ENCODE measurements at places on chromosomes 3 and 15. TPM values are rescaled to one million over a fixed set of nuclear protein-coding genes. Genes with fewer than 3 reads are reported as not detected.
A peak's percentile ranks its signal among the peaks of the same experiment; 100 is the strongest.

GRCh38 chr15:62474021-62474770, 309.1 kb upstream of the C2CD4B start:
- H3K4me3 ChIP-seq = no peak overlapping the region
- no peaks in the 10 kb centered on the region for H3K36me3 ChIP-seq
- H3K27ac ChIP-seq = no peak overlapping the region
- no peaks in the 10 kb centered on the region for H3K27me3 ChIP-seq
- no peak for DNase-seq

DNA sequence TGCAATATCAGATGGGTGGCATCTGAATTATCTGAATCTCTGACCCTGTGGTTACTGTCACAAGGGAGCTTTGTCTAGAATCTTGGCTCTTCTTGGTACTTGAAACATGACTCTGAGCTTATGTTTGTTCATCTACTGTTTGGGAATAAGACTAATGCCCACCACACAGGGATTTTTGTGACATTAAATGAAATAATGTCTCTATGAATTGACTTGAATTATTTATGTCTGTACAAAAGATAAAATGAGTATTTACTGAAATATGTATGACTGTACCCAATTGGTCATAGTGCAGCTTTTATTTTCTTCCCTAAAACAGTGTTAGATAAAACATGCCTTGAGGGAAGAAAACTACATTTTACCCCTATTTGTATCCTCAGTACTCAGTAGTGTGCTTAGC, 87.9 kb upstream of the ZPLD1 start:
- no peaks in the 10 kb centered on the region for H3K36me3 ChIP-seq
- no peaks in the 10 kb centered on the region for H3K27me3 ChIP-seq
- no peaks in the 10 kb centered on the region for H3K4me1 ChIP-seq
- H3K27ac ChIP-seq = no peak overlapping the region
- H3K4me3 ChIP-seq = no peak overlapping the region

DNA sequence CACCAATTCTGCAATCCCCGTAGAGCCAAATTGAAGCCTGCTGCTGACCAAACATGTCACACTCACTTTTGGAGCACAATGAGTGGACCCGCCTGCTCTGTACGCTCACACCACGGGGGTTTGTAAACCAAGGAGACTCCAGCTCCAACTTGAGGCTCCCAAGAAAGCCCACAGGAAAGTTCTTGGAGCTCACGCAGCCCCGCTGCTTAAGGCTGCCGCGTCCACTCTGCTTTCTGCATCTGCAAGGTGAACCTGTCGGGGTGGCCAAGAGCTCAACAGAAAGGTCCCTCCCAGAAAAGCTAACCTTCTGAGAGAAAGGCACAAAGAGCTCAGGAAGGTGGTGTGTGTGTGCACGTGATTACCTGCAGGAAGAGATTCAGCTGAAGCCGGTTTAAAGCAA, 94.9 kb downstream of the PCSK6 start:
- DNase-seq = no peak
- H3K4me3 ChIP-seq = no peak overlapping the region
- H3K4me1 ChIP-seq = no peaks in the 10 kb centered on the region
- H3K27ac ChIP-seq = no peak overlapping the region

The TNFSF10 gene
- 128 TPM for total RNA-seq

The BCHE gene
- 5.3 TPM for total RNA-seq

The MYL3 gene
- not detected for total RNA-seq

The VPS13C gene
- 24.6 TPM for total RNA-seq

- H3K4me3 ChIP-seq = no peak overlapping the region
- H3K27ac ChIP-seq = no peak overlapping the region
- DNase-seq = no peak
- no peaks in the 10 kb centered on the region for H3K4me1 ChIP-seq
- H3K27me3 ChIP-seq = no peaks in the 10 kb centered on the region
These were observed 21.6 kb downstream of the CHAC1 start for GRCh38 chr15:40974879-40975278.

- no peak overlapping the region for H3K27ac ChIP-seq
- no peak overlapping the region for H3K4me3 ChIP-seq
- H3K4me1 ChIP-seq = peaks cover 30% of the 10 kb centered on the region
- H3K27me3 ChIP-seq = no peaks in the 10 kb centered on the region
- DNase-seq = no peak
These were observed 1.8 kb upstream of the FAN1 start for GRCh38 chr15:30901889-30902288.

DNA sequence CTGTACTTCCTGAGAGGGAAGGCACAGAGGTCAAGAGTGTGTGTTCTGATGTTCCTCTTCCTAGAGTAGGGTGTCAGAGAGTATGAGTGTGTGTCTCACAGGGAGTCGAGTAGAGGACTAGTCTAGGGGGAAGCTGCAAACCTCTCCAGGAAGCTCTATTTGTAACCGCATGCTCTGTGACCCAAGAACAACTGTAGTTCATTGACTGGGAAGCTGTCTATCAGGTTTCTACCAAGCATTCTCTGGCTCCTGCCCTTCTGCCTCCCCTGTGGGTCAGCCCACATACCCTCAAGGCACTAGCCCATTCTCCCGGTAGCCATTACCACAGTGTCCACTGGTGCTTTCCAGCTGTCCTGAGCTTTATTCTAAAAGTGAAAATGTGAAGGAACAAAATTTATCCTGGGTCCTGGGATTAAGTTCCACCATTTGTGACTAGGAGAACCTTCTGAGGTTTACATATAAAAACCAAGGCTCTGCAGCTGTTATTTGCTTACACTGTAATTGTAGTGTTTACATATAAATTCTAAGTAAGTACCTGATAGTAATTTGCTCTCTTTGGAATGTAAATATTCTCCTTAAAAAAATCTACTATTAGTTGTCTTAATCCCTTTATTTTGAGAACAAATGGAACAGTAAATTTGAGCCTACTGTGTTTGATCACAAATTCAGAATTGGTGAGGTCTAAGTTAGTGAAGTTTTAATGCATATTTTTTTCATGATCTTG, 40.7 kb downstream of the MYRIP start:
- no peaks in the 10 kb centered on the region for H3K27me3 ChIP-seq
- no peak overlapping the region for H3K27ac ChIP-seq
- H3K36me3 ChIP-seq = no peaks in the 10 kb centered on the region
- H3K4me3 ChIP-seq = no peak overlapping the region
- H3K4me1 ChIP-seq = no peaks in the 10 kb centered on the region

- H3K27ac ChIP-seq = peak overlapping the region; percentile 70
- H3K4me1 ChIP-seq = no peaks in the 10 kb centered on the region
- H3K27me3 ChIP-seq = no peaks in the 10 kb centered on the region
- H3K4me3 ChIP-seq = no peak overlapping the region
These were observed 56.5 kb downstream of the ATP13A4 start for GRCh38 chr3:193498215-193498614.

DNA sequence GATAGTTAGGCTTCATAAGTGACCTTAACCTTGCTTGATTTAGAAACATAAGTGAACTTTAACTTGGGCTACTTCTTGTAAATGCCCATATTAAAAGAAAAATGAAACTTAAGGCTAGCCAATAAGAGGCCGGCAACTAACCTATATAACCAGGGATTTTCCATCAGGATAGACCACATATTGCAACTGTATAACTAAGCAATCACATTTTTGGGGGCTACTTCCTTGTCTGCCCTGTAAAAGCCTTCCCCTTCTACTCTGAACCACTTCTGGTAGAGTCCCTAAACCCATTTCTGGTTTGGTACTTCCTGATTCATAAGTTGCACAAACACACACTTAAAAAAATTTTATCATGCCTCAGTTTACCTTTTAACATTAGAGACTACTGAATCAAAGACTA, 150.9 kb upstream of the UBE2E2 start:
- no peak overlapping the region for H3K27ac ChIP-seq
- DNase-seq = no peak
- H3K27me3 ChIP-seq = no peaks in the 10 kb centered on the region
- H3K4me3 ChIP-seq = no peak overlapping the region
- H3K4me1 ChIP-seq = no peaks in the 10 kb centered on the region
- no peaks in the 10 kb centered on the region for H3K36me3 ChIP-seq

GRCh38 chr3:39724233-39724846, 85.1 kb upstream of the MYRIP start:
- H3K4me3 ChIP-seq = no peak overlapping the region
- DNase-seq = no peak
- H3K27me3 ChIP-seq = no peaks in the 10 kb centered on the region
- H3K27ac ChIP-seq = no peak overlapping the region
- no peaks in the 10 kb centered on the region for H3K4me1 ChIP-seq

The A4GNT gene
- not detected for total RNA-seq

- no peaks in the 10 kb centered on the region for H3K4me1 ChIP-seq
- no peak overlapping the region for H3K4me3 ChIP-seq
These were observed 12.5 kb downstream of the XYLB start for GRCh38 chr3:38359038-38359437.

DNA sequence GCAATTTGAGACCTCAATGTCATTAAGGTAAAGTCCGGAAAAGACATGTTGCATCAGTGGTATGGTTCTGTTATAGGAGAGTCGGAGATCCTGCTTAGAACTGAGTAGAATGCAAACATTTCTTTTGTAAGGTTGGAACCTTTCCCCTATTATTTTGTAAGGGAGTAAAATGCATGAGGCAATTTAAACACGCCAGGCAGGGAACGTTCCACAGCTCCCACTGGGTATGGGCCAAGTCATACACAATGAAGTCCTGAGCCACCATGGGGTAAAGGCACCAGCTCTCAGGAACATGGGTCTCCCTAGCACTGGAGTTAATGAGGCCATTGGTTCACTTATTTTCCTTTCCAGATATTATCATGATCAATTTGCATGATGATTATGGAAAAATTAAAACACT, 116.6 kb upstream of the NR2F2 start:
- no peak overlapping the region for H3K4me3 ChIP-seq
- H3K4me1 ChIP-seq = peaks cover 3% of the 10 kb centered on the region
- H3K36me3 ChIP-seq = no peaks in the 10 kb centered on the region

GRCh38 chr3:88807491-88808105, 299.8 kb upstream of the EPHA3 start:
- no peaks in the 10 kb centered on the region for H3K36me3 ChIP-seq
- no peaks in the 10 kb centered on the region for H3K4me1 ChIP-seq
- H3K27me3 ChIP-seq = no peaks in the 10 kb centered on the region
- no peak for DNase-seq

The LRRC15 gene
- not detected for total RNA-seq

The SI gene
- total RNA-seq = not detected

GRCh38 chr3:185726254-185726967, 98.4 kb downstream of the IGF2BP2 start:
- no peaks in the 10 kb centered on the region for H3K27me3 ChIP-seq
- no peaks in the 10 kb centered on the region for H3K36me3 ChIP-seq
- no peak for DNase-seq
- no peak overlapping the region for H3K4me3 ChIP-seq
- peaks cover 29% of the 10 kb centered on the region for H3K4me1 ChIP-seq

DNA sequence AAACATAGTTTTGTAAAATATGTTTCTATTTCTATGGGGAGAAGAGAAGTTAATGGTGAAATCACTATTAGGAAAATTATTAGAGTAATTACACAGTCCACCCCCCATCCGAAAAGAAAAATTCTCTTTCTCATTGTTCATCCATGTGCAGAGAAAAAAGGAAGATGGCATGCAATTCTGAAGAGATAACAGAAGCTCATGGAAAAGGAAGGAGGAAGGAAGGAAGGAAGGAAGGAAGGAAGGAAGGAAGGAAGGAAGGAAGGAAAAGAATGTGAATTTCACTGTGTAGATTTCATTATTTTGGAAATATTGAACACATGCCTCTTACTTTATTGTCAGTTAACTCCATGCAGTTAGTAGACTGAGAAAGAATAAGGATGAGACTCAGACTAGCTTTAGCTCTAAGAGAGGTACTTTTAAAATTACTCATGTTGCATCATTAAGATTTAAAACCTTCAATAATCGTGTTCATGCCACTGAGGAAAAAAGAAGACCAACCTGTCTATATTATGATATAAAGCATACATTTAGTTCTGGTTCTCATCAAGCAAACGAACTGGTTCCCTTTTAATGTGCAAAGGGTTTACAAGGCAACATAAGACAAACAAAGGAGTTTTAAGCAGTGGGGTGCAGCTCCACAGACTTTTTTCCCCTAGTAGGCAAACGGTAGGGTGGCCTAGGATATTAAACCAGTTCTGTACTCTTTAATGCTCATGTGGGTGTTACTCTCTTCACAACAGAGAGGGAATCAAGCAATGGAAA, 379.6 kb downstream of the FOXP1 start:
- H3K4me1 ChIP-seq = peaks cover 16% of the 10 kb centered on the region
- H3K36me3 ChIP-seq = no peaks in the 10 kb centered on the region
- no peak overlapping the region for H3K27ac ChIP-seq

DNA sequence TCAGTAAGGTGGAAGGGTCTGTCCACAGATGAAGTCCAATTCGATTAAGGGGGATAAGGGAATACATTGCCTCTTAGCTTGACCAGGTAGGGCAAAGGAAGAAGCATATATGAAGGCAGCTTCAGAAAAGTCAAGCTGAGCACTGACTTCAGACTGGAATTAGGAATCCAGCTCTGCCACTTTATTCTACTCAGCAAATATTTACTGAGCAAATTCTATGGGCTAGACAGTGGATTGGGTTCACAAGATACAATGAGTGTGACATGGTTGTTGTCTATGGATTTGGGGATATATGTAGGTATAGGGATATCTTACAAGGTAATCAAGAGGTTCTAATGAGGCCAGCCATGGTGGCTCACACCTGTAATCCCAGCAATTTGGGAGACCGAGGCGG, 526 bp downstream of the ADIPOQ start:
- H3K36me3 ChIP-seq = no peaks in the 10 kb centered on the region
- H3K27me3 ChIP-seq = no peaks in the 10 kb centered on the region
- no peak overlapping the region for H3K27ac ChIP-seq
- H3K4me1 ChIP-seq = no peaks in the 10 kb centered on the region
- DNase-seq = no peak

DNA sequence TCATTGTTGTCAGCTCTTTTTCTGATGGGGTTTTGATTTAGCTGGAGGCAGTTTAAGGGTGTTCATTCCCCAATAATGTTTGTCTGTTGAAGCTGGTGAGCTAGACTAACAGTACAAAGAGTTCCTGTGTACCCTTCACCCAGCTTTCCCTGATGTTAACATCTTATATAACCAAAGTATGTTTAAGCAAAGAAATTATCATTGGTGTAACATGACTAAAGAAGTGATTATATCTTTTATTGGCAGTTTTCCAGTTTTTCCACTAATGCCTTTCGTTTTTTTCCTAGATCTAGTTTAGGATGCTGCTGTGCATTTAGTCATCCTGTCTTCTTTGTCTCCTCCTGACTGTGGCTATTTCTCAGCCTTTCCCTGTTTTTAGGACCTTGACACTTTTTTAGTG, 165.6 kb downstream of the LPP start:
- DNase-seq = no peak
- no peak overlapping the region for H3K4me3 ChIP-seq
- no peaks in the 10 kb centered on the region for H3K27me3 ChIP-seq
- H3K36me3 ChIP-seq = no peaks in the 10 kb centered on the region
- no peak overlapping the region for H3K27ac ChIP-seq

The MAGI1 gene
- total RNA-seq = 21.2 TPM

- no peaks in the 10 kb centered on the region for H3K36me3 ChIP-seq
- H3K4me3 ChIP-seq = peak overlapping the region; percentile 39
- no peaks in the 10 kb centered on the region for H3K27me3 ChIP-seq
- H3K4me1 ChIP-seq = peaks cover 38% of the 10 kb centered on the region
- no peak for DNase-seq
These were observed 759 bp downstream of the GALNT15 start for GRCh38 chr3:16174976-16175901.

- H3K4me1 ChIP-seq = peaks cover 29% of the 10 kb centered on the region
- H3K4me3 ChIP-seq = no peak overlapping the region
- no peak for DNase-seq
- H3K27ac ChIP-seq = no peak overlapping the region
These were observed 37.2 kb downstream of the MGLL start for GRCh38 chr3:127784865-127785710.

The OXSR1 gene
- 48.2 TPM for total RNA-seq
